ENCODE measurements at places on chromosomes 3 and 15. TPM values are rescaled to one million over a fixed set of nuclear protein-coding genes. Genes with fewer than 3 reads are reported as not detected.

Gene MYZAP
- under 0.01 TPM for total RNA-seq

Gene ARIH2
- total RNA-seq, result 51.1 TPM

Gene GPR149
- total RNA-seq, result not detected

Gene PIGZ
- 3.3 TPM for total RNA-seq

Gene DPPA4
- total RNA-seq, result not detected

Gene DUSP7
- total RNA-seq, result 19.5 TPM

Gene FBXO40
- not detected for total RNA-seq

Gene TRPM1
- under 0.01 TPM for total RNA-seq

Gene ARL13B
- 12.5 TPM for total RNA-seq

Gene TWF2
- 122 TPM for total RNA-seq

Gene DNASE1L3
- 1.5 TPM for total RNA-seq
